Stimulated activated CD4-positive, alpha-beta T cell treated with anti-CD3 and anti-CD28 coated beads, Interleukin-4, amount 100 ng/mL, for 4 hours (primary cell): ENCODE measurements at places on chromosomes 16 and 17.

DNA sequence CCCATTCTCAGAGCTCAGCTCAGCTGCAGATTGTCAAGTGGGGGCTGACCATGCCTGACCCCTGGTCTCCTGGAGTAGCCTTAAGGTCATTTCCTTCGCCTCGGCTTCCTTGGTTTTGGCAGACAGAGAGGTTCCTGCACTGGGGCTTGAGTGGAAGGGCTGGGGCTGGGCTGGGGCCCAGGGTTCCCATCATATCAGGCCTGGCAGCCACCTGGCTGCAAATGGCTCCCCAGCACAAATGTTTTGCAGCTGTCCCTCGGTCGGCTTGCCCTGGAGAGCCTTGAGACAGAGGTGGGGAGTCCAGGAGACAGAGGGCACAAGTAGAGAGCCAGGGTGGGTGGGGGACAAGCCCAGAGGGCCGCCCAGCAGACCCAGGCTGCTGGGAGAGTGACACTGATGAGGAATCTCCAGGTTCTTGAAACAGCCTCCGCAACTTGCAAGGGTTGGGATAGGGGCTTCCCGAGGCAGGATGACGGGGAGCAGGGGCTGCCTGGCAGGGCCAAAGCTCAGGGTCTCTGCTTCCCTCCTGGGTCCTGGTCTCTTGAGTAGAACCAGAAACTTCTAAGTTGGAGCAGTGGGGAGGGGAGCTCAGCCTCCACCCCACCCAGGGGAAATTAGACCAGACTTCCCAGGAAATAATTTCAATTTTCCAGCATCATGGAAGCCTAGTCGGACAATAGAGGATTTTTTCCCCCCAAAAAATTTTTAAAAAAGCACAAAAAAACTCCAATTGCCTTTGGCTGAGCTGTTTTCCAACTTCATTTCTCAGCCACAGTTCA, 19.3 kb downstream of the IGFBP4 start:
- no peak for DNase-seq

- no peak for DNase-seq
Observed at GRCh38 chr17:30926516-30926915, 4.8 kb downstream of the ADAP2 start.

DNA sequence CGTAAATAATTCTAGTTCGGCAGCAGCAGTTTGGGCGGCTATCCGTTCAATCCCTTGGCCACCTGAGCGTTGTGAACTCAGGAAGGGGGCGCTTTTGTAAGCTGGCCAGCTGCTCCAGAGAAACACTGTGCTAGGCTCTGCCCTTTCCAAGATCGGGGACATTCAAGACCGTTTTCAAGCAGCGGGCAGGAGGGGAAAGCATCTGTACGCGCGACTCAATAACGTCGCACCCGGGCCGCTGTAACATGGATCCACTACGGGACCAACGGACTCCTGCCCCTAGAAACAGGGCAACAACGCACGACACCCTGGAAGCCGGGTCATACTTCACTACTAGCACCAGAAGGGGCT, 463 bp downstream of the TOP2A start:
- DNase-seq, result no peak

DNA sequence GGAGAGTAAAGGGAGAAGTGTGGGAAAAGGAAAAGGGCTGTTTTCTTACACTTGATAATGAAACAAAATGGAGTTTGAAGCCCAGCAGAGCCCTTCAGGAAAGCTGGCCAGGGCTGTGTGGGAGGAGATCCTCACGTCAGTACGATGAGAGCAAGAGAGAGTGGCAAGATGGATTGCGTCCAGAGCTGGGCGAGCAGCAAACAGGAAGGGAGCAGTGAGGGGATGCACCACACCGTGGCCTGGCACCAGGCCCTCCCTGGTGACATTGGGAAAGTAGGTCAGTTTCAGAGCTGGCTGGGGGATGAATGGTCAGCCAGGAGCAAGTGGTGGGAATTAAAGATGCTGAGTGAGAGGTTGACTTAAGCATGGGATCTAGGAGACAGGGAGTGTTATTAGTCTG, 273.6 kb downstream of the GRIN2A start:
- no peak for DNase-seq

DNA sequence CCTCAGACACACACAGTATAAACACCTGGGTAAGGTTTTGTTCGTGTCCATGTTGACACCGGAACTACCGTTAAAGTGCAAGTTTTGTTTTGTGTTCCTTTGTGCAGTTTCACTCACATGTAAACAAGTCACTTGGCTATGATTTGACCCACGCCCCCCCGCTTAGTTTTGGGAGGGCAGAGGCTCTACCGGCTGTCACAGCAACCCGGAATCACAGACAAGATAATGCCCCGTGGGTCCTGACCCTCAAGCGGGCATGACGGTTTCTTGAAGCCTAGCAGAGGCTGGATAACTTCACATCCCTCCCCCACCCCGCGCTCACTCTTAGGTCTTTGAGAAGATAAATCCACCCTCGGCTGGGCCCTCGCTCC, 1.7 kb downstream of the RASD1 start:
- no peak for DNase-seq

DNA sequence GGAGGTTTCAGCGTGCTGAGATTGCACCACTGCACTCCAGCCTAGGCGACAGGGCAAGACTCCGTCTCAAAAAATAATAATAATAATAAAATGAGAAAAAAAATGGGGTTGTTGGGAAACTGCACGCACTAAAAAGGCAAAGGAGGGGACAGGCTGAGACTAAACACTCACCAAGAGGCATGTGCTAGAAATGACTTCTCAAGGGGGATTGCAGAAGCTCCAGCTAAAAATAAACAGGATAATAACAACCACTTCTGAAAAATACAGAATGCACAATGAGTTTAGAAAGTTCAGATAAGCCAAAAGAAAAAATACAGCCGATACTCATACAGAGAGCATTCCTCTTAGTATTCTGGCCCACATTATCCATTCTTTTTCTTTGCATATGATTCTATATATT, 15.1 kb upstream of the TIMP2 start:
- DNase-seq, result no peak

GRCh38 chr17:49707246-49707607, 537 bp downstream of the SLC35B1 start:
- DNase-seq, result no peak
